ENCODE measurements at places on chromosomes 3 and 15.
A peak's percentile ranks its signal among the peaks of the same experiment; 100 is the strongest.

DNA sequence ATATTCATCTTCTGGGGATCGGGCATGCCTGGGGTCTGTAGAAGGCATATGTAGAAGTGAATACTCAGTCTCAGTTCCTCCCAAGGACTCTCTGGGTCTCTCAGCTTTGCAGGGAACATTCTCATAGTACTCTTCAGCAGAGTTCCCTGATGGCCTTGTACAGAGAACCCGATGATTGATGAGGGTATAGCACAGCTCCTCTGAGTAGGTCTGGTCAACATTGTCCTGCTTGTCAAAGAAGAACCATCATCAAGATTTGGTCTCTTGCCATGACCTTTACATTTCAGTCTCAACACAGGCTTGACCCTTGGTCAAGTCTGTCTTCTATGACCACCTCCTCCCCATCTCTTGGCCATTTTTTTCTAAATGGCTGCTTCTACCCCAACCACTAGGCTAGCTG lies 9.5 kb downstream of the GCSAM start:
- DNase-seq = no peak

DNA sequence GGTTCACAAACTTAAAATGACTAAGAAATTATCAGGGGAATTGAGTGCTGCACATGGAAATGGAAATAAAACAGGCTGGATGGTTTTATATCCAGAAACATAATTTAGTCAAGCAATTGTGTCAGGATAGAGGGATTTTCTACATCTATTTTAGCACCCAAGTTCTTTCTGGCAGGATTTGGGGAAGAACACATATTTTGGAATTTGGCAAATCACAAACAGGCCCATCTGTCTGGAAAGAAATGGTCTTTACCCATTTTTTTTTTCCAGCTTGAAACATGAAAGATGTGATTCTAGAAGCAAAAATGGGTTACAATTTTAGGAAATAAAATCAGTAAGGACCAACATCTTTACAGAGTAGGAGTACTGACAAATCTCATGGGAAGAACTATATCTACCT lies 14.4 kb upstream of the UNC13C start:
- DNase-seq = no peak

- no peak for DNase-seq
Measured at GRCh38 chr3:126523745-126524428, at the start of gene CHST13. Gene CHST13, plus strand, starts transcription at chr3:126524155. Its CDS starts 178 bp downstream, at chr3:126524333.

- DNase-seq = peak; percentile 63
Measured at GRCh38 chr3:98901119-98901391, 440 bp downstream of the DCBLD2 start.

- no peak for DNase-seq
Measured at GRCh38 chr15:44319385-44319784, 30.9 kb downstream of the GOLM2 start.

DNA sequence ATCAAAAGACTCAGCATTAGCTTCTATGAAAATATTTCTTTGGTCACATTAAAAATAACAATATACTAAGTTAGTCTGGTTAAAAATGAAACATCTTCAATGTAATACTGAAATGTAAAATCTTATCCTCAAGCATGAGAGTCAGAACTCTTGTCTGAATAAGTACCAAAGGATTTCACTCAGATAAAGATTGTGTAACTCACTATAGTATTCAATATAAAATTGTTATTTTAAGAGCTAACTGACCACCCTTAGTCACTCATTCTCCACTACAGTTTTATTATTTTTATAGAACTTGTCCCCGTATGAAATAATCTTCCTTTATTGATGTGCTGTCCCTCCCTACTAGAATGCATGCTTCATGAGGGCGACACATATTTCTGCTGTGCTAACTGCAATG lies 426.3 kb downstream of the MECOM start:
- DNase-seq = no peak

DNA sequence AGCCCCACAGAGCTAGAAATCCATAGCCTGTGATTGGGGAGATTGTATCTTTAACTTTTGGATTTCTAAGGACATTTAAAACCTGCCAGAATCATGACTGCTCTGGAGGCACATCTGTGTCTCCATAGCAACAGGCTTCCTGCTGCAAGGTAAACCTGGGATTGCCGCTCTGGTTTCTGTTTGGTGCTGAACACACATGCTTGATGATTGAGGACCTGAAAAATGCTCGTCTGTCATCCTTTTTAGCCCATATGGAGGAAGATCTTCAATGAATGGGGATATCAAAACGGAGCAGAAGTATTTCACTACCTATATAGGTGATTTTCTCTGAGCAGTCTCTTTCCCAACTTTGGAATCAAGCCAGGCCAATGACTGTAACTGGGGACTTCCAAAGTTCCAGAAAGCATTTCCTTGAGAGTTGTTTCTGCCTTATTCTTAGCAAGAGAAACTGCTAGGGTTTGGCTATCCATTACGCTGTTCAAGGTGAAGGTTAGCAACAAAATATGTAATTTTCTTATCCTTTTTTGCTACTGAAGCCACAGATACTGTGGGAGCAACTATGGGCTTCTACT lies 96.5 kb upstream of the TNIK start:
- no peak for DNase-seq

DNA sequence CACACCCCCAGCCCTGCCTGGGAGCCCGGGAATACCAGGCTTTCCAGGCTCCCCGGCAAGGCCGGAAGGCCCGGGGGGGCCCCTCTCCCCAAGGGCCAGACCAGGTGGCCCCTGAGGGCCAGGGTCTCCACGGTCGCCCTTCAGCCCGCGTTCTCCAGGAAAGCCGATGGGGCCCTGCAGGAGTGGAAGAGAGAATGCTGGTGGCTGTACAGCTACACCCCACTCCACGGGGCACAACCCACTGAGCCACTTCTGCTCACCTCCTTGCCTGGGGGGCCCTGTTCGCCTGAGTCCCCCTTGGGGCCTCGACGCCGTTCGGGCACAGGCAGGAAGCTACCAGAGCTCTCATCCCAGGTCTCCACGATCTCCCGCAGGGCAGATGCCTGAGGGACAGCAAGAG lies 11.8 kb upstream of the UCN2 start:
- no peak for DNase-seq

- DNase-seq = no peak
Measured at GRCh38 chr3:126982126-126982470, 817 bp upstream of the PLXNA1 start.

DNA sequence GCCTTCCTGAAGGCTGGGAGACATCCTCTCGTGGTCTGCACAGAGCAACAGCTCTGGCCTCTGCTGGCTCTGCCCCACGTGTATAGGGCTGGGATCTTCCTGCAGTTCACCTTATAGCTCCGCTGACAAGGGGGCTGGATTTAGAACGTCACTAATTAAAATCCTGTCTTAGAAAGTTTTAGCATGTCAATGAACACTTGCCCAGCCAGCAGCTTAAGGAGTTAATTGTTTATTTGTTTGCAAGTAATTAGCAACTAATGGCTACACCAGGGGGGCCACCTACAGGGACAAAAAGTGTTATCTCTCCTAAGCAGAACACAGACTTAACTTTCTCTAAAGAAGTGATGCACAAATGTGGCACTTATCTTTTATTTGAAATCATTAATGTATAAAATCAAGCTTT lies at the start of gene HESX1:
Gene HESX1, minus strand, starts transcription at position 84 of the 403 bp plus-strand sequence. Its CDS starts 60 bp downstream, at position 24.
- no peak for DNase-seq

DNA sequence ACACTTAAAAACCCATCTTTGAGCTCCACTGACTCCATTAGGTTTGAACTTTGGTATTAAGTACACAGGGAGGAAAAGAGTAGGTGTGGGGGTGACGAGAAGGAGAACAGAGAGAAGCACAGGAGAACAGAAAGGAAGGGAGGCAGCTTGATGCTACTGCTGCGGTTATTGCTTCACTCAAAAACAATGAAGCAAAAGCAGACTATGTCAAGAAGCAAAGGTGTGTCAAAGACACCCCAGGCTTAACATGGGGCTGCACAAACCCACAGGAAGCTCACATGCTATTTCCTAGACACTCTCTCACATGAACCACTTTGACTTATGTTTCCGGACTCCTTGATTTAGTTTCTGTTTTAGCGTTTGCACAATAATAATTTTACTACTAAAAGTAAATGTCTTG lies 961.0 kb upstream of the CFAP20DC start:
- DNase-seq = no peak

- DNase-seq = no peak
Measured at GRCh38 chr3:96022676-96023075, 791.7 kb upstream of the EPHA6 start.

GRCh38 chr3:114285648-114286230 lies 8.1 kb upstream of the TIGIT start:
- DNase-seq = no peak

GRCh38 chr3:168467115-168467714 lies 371.5 kb upstream of the GOLIM4 start:
- DNase-seq = no peak

All from dermis microvascular lymphatic vessel endothelial cell (primary cell).